ENCODE measurements at places on chromosomes 4 and X.

DNA sequence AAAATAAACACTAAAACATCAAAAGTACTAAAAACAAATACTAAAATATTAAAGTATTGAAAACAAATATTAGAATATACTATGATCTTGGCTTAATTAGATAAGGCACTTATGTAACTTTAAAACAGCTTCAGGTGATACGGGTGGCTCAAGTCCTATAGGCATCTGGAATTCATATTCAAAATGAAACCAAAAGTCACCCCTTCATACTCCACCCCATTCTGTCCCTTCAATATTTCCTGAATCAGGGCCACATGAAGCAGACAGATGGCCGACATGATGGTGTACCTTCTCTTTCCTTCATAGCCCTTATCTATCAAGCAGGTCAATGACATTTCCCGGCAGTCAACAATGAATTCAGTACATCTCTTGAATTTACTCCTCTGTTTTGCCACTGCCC lies 71.9 kb upstream of the MAGEB10 start:
- DNase-seq, result no peak

DNA sequence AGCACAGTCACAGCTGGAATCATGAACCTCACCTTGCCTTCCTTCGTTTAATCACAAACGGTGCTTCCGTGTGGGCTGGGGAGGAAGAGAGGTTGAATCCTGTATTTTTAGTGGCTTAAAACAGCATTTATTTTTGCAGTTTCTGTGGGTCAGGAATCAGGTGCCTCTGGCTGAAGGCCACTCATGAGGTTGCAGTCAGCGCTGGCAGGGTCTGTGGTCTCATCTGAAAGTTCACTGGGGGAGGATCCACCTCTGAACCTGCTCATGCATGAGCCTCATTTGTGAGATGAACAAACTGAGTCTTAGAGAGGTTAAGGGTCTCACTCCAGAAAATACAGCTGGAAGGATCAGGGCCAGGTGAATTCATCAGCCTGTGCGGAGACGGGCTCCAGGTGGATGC lies 17.1 kb upstream of the ABLIM2 start:
- DNase-seq, result no peak

DNA sequence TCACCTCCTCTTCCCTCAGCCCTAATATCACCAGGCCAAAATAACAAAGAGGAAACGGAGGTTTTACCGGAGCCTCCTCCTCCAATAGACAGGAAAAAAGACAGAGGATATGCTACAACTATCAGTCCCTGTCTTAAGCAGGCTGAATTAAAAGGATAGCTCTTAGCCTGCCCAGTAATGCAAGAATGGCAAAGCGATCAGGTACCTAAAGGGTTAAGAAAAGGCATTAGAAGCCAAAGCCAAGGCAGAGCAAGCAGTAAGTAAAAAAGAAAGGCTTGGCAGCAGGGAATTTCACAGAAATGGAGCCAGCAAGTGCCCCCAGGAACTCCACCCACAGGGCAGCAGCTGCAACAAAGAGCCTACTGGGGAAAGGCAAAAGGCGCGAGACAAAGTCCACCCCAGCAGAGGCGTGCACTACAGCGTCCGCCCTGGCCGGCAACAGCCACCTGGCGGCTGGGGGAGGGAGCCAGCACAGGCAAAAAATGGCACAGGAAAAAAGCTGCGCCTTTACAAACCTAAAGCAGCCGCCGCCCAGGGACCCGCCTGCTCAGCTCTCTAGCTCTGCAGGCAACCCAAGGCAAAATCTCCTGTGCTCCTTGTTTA lies 220.6 kb upstream of the ZC4H2 start:
- DNase-seq, result no peak

GRCh38 chr4:99848591-99849001 lies 32.0 kb downstream of the DAPP1 start:
- DNase-seq, result no peak

GRCh38 chr4:62544428-62544827 lies 1344.3 kb downstream of the ADGRL3 start:
- no peak for DNase-seq

DNA sequence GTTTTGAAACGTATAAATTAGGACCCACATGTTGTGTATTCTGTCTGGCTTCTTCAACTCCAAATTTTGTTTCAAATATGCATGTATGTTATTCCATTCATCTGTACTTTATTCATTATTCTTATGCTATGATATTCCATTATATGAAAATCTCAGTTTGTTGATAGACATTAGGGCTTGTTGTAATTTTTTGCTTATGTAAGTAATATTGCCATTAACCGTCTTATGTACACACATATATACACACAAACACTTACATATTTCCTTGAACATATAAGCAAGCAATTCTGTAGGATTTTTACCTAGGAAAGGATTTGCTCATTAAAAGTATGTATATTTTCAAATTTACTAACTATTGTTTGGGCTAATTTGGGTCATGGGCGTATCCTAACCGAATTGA lies 808.0 kb upstream of the MAGEB2 start:
- no peak for DNase-seq

DNA sequence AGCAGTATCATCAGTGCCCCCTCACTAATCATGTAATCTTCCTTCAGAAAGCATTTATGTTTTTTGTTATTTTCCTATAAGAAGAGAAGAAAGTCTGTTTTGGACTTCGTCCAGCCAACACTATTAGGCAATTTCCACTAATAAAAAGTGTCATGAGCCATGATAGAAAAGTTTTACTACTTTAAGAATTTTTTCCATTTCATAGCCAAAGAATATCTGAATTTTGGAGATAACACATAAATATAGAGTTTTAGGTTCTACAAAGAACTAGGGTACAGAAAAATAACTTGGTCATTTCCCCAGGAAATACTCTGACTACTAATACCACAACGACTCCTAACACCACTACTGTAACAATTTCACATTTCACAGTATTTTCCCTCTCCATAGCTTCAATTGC lies 41.8 kb upstream of the VEGFC start:
- no peak for DNase-seq

- DNase-seq, result no peak
Observed at GRCh38 chr4:129917651-129918050, 821.7 kb downstream of the C4orf33 start.

DNA sequence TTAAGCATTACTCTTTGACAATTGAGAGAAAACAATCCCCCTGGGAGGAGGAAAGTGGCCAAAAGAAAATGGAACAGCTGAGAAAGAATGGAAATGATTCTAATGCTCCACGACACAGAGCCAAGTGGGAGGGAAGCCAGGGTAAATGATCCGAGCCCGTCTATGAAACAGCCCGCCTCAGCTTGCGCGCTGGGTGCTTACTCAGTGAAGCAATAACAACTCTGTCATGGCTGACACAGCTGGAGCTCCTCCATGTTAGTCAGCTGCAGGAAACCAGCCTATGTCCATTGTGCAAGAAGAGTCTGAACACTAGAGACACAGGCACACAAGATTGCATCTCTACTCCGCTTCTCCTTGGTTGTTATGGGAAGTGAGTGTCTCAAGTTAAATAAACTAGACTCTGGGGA lies 19.3 kb downstream of the NOA1 start:
- no peak for DNase-seq

- no peak for DNase-seq
Observed at GRCh38 chr4:2714061-2714770, 41.9 kb downstream of the TNIP2 start.

GRCh38 chr4:177190995-177191580 lies 118.6 kb upstream of the NEIL3 start:
- DNase-seq, result no peak

GRCh38 chr4:24781999-24782745 lies 13.2 kb upstream of the SOD3 start:
- DNase-seq, result no peak

DNA sequence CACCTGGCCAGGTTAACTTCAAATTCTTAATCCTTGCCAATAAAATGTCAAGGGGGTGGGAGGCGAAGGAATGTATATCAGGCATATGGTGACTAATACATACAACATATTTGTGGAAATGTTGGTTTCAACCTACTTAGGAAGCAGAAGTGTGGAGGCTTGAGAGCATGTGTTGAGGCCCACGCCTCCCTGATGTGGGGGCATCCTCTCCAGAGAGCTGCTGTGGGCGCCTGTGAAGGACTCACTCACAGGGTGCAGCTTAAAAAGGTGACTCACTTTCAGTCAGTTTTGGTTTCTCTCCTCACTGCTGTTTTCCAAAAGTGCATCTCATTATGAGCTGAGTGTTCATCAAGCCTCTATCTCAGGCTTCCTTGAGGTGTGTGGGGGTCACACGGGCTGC lies 27.5 kb downstream of the LNX1 start:
- DNase-seq, result no peak

DNA sequence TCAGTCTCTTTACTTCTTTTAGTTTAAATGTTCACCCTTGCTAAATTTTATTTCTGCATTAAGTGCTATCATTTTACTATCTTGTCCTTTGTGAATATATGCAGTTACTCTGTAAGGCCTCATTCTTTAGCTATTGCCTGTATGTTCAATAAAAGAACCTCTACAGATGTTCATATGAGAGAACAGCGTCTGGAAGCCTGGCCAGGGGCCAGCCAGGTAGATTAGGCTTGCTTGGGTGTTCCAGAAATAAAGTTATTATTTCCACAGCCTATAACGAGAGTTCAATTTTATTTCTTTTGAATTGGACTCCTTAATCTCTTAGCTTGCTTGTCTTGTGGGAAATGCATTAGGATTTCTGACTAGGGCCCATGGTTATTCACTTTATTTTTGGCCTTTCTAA lies 214.5 kb downstream of the TLL1 start:
- no peak for DNase-seq

GRCh38 chr4:13641084-13641483 lies 13.6 kb upstream of the BOD1L1 start:
- DNase-seq, result no peak

Measured in activated CD4-positive, alpha-beta T cell treated with anti-CD3 and anti-CD28 coated beads, Interleukin-2, amount 50 U/mL, for 24 hours (primary cell).